ENCODE measurements at places on chromosomes 5 and 9. TPM values are rescaled to one million over a fixed set of nuclear protein-coding genes. Genes with fewer than 3 reads are reported as not detected.

SLC45A2 gene
- total RNA-seq, result under 0.01 TPM

KLHL9 gene
- 36.4 TPM for total RNA-seq

RIC1 gene
- total RNA-seq, result 37.3 TPM

SLC46A2 gene
- total RNA-seq, result not detected

ROPN1L gene
- total RNA-seq, result 2.2 TPM

GRCh38 chr9:114894609-114895433 lies 35.6 kb downstream of the TNFSF8 start:
- peak; percentile 97 for DNase-seq

DNA sequence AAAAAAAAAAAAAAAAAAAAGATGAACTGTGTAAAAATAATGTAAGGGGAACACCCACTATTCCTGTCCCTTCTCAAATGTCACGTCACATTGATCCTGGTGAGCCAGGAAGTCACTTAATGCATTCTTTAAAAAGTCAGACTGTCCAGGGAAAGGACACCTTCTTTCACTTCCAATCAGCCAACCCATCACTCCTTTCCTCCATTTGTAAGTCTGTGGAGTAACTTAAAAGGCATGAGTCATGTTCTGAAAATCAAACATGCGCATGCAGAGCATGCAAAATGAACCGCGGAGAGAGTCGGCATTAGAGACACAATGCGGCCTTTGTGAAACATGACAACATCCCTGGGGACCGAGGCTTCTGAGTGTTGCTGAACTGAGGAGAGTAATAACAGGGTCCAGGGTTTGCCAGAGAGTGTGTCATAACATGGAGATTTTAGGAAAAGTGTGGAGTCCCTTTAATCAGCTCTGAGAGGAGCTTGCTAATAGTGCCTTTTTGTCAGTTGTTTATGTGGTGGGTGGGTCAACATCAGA lies 77.6 kb upstream of the SEMA6A start:
- DNase-seq, result no peak

GRCh38 chr9:106983346-106983745 lies 120.4 kb downstream of the ZNF462 start:
- DNase-seq, result no peak

DNA sequence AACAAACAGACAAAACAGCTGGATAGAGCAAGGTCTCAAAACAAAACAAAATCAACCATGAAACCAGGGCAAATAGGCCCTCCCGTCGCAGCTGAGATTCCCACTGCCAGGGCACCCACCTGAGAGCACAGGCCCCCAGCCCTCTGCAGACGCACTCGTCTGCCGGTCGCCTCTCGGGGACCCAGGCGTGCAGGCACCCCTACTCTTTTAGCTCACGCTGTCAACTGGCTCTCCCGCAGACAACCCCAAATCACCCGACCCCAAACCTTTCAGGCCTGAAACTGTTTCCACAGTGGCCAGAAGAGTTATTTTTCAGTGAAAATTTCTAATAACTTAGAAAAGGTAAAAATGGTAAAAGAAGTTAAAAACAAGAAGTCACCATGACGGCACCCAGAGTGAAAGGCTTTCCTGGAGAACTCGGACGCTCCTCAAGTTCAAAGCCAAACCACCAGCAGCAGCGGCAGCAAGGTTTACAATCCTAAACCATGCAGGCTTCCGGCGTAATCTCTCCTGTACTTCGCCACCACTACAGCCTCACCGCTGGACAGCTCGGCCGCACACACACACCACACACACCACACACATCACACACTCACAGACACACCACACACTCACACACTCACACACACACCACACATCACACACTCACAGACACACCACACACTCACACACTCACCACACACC lies 1.9 kb upstream of the UBE2QL1 start:
- DNase-seq, result no peak

DNA sequence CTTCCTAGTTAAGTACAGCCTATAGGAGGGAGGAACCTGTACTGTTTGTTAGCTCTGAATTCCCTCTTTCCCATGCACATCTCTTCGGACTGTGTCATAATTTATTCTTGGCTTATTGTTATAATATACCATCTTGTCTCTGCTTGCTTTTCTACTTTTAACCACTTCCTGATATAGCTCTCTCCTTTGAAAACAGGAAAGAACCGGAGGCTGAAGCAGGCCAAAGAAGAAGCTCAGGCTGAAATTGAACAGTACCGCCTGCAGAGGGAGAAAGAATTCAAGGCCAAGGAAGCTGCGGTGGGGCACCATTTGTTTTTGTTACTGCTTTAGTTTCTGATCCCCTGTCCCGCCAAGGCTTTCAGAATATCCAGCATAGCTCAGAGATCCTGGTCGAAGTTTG lies 4.8 kb downstream of the ATP6V1G1 start:
- DNase-seq, result no peak

GRCh38 chr5:102545175-102545574 lies 46.4 kb upstream of the SLCO6A1 start:
- DNase-seq, result peak; percentile 8

DNA sequence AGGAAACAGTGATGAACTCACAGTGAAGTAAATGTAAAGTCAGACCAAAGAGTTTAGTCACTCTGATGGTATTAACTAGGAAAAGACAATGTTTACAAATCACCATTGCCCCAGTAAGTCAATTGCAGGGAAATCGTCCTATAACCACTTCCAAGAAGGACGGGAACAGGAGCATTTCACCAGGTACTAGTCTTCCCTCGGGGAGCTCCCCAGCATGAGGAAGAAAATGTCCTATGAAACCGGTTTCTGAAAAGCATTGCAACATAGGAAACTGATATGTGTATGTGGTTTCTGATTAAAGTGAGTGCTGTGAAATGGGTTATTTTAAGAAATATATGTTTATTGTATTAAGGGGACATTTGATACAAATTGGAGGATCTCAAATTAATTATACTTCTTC lies 626.7 kb upstream of the ADAMTS16 start:
- no peak for DNase-seq
